ENCODE measurements at places on chromosomes 7 and 10.

GRCh38 chr10:58833771-58834561 is 321.3 kb downstream of the BICC1 start:
- no peak for DNase-seq

DNA sequence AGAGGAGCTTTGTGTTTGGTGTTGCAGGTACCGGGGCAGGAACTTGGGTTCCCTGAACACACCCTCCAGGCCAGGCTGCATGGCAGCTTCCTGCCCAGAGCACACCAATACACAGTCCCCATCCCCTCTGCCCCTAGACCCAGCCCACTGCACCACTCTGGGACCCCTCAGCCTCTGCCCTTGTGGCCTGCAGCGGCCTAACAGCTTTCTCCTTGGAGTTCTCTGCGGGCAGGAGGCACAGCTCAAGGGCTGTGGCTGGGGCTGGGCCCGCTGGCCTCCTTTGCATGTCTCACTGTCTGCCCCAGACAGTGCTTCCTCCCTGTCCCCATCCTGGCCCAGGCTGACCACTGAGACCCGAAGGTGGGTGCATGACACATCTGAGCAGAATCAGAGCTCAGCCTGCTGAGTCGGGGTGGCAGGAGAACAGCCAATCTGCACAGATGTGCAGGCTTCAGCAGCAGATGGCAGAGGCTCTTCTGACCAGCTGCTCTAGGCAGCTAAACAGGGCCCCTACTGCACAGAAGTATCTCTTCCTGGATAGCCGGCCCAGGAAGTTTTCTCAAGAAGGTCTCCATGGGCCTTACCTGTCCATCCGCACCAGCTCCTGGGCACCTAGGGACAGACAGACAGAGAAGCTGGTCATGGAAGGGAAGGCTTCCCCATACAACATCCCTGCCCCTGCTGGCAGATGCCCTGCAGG is 20.8 kb downstream of the VSIR start:
- no peak for DNase-seq

DNA sequence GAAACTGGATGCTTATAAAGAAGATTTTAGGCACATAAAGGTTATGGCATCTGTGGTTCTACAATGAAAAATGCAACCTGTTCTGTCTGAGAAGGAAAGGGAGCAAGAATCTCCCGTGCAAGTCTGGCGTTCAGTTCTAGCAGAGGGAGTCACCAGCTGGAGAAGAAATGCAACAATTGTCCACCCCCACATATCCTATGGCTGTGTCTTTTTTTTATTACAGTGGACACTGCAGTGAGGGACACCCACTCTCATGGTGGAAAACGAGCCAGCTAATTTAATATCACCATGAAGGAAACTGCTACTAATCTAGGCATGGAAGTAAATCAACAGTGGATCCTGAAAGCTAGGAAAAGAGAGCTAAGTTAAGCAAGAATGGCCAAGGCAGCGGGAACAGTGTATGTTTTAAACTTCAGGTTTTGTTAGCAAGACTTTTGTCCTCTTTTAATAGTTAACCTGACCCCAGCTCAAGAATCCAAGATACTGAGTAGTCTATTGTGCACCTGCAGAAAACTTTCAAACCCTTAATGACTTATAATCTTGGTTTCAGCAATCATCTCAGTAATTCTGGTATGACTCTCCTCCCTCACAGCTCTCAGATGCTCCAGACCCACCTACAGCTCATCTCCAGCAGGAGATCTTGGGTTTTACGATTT is 149.3 kb downstream of the FGFR2 start:
- no peak for DNase-seq

- no peak for DNase-seq
Measured at GRCh38 chr10:6917125-6917524, 337.0 kb upstream of the PRKCQ start.

- no peak for DNase-seq
Measured at GRCh38 chr10:34862892-34863291, 47.8 kb upstream of the PARD3 start.

DNA sequence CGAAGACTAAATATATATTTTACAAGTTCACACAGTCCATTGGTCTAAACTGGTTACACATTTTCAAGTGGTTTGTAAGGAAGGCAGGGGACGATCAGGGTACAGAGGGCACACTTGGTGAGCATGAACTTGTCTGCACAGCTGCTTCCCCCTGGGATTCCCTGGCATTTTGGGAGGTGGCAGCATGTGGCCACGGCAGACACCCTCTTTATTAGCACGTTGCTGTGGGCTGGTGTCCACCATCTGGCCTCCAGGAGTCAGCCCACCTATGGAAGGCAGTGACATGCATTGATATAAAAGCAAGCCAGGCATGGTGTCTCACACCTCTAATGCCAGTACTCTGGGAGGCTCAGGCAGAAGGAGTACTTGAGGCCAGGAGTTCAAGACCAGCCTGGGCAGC is 350.2 kb downstream of the TYW1 start:
- DNase-seq = no peak

GRCh38 chr7:36787933-36788378 is 63.7 kb upstream of the AOAH start:
- no peak for DNase-seq

DNA sequence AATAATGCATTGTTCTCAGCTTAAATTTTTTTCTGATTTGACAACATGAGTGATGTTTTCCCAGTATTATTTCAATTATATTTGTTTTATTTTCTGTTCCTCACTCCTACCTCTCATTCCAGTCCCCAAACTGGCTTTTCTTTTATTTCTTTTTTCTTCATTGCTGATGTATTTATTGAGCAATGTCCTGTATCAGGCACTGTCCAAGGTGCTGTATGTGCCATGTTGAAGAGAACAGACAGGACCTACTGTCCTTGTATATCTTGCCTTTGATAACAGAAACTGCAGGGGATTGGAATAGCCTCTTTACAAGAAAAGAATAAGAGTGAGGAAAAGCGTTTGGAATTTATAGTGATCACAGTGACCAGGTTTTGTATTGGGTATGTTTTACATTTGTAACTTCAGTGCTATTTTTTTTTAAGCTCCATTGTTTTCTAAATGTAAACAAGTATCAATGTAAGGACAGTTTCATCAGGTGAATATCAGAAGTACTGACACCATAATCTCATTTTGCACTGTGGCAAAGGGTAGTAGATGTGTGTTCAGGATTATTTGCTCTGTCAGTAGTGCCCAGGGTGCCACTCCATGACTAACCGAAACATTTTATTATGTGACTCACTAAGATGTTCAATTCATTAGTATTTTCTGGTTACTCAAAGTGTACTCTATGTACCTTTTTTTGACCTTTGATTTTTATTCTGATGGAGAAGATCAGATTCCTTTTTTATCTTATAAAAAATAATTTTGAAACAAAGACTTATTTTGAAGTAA is 15.6 kb upstream of the CLDN12 start:
- no peak for DNase-seq

DNA sequence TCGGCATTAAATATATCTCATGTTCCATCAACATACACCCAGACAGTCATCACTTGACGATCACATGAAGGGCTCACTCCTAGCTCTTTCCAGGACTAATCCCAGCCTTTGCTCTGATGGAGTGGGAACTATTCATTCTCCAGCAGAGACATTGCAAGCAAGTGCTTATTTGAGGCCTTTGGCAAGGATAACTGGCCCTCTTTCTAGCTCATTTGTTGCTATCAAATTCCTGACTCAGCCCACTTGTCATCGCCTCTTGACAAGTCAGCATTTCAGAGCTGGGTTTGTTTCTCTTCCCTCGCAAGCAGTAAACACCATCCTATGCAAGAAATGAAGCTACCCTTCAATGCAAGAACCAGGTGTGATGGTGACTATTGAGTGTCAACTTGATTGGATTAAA is 1165.7 kb upstream of the AUTS2 start:
- no peak for DNase-seq

GRCh38 chr10:6220418-6221191 is 17.9 kb downstream of the PFKFB3 start:
- no peak for DNase-seq

DNA sequence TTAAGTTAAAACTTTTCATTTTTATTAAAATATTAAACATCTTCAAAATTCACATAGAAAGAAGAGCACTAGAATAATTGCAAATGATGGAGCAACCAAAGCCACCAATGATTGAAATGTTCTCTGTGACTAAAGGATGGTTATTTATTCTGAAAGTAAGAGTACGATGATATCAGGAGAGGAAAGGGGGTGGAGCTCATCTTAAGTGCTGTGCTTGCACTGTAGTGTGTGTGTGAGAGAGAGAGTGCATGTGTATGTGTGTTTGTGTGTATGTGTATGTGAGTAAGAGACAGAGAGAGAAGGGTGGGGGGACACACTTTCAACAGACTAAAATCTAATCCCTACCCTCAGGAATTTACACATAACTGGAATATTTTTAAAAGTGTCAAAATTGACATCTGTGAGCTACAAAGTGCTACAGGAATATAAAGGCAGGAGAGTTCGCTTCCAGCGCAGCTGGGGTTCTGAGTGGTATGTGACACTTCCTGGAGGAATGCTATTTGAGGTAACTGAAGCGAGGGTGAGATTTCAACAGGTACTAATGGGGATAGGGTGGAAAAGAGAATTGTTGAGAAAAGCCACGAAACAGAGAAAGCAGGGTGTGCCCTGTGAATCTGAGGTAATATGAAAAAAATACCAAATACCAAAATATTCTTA is 57.2 kb upstream of the SMNDC1 start:
- no peak for DNase-seq

DNA sequence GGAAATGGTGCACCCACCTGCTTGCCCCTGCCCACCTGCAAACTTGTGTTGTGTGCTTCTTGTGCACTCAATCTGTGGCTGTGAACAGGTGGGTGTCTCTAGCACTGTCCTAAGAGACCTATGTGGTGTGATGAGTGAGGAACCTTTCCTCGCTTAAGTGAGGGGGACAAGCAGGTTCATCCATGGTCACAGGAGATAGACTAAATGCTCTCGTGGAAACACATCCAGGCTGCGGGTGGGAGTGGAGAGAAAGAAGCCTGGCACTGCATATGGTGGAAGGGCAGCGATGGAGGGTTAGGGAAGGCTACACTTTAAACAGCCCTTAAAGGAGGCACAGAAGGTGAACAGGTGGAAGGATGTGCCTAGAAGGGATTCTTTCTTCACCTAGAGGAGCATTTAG is 330.9 kb downstream of the CXCL12 start:
- no peak for DNase-seq

- no peak for DNase-seq
Measured at GRCh38 chr7:47444376-47445098, 137.4 kb downstream of the TNS3 start.

DNA sequence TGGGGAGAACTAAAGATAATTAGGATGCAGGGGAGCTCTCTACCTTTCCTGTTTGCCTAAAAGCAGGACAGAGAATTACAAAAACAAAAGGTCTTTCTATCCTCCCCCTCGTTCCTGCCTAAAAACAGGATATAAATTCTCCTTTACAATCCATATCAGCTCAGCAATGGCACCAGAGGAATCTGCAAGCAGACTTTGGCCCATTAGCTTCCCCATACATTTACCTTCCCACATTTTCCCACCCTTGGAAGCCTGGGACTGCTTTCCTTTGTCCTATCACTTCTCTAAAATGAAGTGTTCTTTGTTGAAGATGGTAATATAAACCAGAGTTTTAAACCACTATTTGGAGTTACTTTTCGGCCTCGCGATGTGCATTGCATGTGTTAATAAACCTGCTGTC is 15.5 kb downstream of the SHTN1 start:
- no peak for DNase-seq

DNA sequence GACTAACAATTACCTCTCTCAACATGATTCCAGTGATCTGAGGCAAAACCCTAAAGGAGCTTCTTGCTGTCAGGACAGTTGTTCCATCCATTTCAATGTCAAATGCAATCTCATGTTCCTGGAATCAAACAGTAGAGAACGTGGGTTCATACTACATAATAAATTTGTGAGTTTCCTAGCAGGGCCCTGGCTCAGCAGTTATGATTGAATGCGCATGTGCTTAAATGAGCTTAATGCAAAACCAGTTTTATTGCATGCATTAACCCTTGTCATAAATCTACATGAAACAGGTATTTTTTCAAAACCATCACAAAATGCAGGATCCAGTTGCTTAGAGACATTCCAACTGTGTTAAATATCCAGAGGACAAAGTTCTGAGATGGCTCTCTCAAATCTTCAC is 225.4 kb upstream of the TMEM72 start:
- DNase-seq = no peak

GRCh38 chr10:127968659-127969058 is 61.8 kb downstream of the PTPRE start:
- DNase-seq = no peak

DNA sequence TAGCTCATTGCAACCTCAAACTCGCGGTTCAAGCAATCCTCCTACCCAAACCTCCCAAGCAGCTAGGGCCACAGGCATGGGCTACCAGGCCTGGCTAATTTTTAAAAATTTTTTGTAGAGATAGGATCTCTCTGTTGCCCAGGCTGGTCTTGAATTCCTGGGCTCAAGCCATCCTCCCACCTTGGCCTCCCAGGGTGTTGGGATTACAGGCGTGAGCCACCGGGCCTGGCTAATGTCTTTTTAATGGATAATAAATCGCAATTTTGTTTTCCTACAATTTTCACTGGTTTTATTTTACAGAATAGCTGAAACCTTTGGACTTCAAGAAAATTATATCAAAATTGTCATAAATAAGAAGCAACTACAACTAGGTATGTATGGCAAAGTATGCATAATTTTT is 10.9 kb downstream of the NUB1 start:
- no peak for DNase-seq

- DNase-seq = no peak
Measured at GRCh38 chr10:79029478-79030390, 39.0 kb upstream of the ZMIZ1 start.

DNA sequence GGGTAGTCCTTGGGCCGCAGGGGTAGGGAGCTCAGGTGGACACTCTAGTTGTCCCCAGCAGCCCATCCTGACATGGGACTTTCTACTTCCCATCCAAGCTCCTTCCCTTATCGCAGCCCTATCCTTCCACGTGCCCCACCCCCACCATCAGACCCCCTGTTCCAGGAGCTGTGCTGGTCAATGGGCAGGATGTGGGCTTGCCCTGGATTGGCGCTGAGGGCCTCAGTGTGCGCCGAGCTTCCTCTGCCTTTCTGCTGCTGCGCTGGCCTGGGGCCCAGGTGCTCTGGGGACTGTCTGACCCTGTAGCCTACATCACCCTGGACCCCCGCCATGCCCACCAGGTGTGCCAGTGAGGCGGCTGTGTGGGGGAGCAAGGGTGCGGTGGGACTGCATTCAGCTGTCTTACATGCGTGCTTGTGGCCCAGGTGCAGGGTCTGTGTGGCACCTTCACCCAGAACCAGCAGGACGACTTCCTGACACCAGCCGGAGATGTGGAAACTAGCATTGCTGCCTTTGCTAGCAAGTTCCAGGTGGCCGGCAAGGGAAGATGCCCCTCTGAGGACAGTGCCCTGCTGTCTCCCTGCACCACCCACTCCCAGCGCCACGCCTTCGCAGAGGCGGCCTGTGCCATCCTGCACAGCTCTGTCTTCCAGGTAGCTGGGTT is 9.4 kb upstream of the ZNF467 start:
- DNase-seq = no peak

DNA sequence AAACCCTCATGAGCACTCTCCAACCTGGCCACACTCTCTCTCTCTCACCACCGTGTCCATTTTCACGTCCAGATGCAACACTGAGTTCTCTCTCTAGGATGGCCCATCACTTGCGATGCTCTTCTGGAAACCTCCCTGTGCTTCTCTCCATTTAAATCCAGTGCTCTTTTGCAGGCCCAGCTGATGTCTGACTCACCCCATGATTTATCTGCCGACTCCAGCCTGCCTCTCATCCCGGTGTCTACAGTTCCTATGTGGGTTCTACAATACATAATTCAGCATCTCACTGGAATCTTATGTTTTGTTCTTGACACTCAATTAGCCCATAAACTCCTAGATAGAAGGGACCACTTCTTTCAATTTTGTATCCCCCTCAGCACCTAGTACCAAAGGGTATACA is 5.0 kb downstream of the TPK1 start:
- DNase-seq = no peak

Measured in cortex of kidney (tissue), 1 donor.